ENCODE measurements at places on chromosomes 4 and X.

DNA sequence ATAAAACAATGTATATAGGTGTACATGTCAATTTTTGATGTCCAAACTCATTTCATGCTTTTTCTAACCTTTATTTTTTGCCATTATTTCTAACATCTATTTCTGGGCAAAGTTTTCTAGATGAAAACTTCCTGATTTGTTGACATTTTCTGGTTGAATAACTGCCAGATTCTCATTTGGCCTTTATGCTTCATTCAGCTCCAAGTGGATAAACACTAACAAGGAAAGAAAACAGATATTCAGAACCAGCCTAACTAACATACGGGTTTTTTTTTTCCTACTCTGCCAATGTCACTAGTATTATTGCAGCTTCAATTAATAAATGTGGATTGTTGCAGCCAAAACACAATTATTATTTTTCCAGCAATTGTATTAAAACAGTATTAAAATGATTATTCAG is 50.9 kb upstream of the RAP1GDS1 start:
- DNase-seq = no peak

- DNase-seq = peak; percentile 5
Measured at GRCh38 chr4:32243926-32244325, 1523.8 kb downstream of the PCDH7 start.

GRCh38 chrX:132615391-132616131 is 126.7 kb upstream of the MBNL3 start:
- DNase-seq = peak; percentile 24

DNA sequence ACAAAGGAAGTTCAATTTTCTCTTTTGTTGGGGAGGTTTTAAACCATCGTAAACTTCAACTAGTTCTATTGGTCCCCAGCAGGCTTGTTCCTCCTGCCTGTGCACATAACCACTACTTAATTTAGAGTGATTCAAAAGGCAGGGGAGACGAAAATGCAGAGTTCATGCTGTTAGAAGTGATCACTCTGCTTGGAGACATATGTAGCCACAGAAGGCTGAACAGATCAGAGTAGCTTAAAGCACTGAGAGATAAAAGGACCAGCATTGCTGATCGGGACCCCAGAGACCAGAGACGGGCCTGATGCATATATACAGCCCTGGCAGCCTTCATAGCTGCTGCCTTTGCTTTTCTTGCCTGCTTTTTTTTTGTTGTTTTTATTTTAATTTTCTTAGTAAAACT is 662.0 kb upstream of the CPEB2 start:
- DNase-seq = no peak

GRCh38 chr4:162485486-162485885 is 321.7 kb upstream of the FSTL5 start:
- no peak for DNase-seq

DNA sequence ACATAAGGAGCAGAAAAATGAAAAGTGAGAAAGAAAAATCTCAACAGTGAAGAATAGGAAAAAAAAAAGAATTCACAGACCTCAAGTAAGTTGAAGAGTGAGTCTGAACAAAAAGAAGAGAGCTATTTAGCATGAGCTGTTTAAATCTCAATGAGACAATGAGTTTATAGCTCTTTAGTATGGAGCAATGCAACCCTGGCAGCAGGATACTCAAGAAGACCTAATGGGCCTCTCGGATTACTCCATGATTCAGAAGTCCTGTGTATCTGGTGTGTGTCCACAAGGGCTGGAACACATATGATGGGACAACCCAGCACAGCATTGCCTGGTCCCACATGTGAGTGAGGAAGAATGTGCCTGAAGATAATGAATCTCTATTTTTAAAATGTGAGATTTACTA is 563.1 kb upstream of the INTU start:
- DNase-seq = no peak

- no peak for DNase-seq
Measured at GRCh38 chrX:150459196-150459595, 96.1 kb downstream of the MAMLD1 start.

GRCh38 chr4:4995103-4995907 is 24.0 kb downstream of the CYTL1 start:
- DNase-seq = peak; percentile 88

DNA sequence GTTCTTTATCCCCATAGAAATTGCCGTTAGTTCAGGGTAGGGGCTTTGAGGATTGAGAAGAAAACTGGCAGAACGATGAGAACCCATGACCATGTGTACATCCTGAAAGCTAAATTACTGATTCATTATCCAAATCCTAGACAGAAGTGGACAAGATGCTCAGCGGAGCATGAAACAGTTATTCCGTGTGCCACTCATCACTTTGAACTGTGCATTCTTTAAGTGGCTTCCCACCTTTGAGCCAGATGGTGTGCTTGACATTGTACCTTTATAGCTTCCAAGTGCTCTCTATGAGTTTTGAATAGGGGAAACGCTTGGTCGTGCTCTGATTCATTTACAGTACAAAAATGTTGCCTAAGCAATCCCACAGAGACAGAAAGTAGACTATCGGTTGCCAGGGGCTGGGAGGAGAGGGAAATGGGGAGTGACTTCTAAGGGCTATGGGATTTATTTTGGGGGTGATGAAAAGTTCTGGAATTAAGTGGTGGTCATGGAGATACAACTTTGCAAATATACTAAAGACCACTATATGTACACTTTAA is 100.0 kb downstream of the DOCK11 start:
- DNase-seq = peak; percentile 17

DNA sequence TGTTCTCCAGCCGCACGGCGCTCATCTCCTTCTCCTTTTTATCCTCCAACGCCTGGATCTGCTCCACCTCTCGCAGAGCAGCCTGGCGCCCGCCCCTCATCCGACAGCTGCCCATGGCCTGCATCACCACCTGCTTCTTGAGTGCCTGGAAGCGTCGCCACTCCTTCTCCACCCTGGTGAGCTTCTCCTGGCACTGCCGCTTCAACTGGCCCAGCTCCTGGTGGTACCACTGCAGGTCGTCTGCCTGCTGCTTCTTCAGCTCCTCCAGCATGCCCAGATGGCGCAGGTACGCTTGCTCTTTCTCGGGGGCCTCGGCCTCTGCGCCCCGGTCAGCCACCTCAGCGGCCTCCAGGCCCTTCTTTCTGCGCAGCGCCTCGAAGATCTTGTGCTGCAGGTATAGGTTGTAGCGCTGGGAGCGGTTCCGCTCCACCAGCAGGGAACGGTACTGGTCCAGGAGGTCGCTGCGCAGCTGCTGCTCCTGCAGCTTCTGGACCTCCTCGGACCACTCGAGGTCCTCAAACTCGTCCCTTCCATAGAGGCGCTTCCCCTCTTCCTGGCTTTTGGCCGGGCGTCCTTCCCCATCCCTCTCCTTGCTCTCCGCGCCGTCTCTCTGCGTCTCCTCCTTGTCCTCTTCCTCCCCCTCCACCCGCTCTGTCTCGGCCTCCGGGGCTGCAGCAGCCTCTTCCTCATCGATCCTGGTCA is 1.2 kb upstream of the TADA2B start:
- peak; percentile 64 for DNase-seq

DNA sequence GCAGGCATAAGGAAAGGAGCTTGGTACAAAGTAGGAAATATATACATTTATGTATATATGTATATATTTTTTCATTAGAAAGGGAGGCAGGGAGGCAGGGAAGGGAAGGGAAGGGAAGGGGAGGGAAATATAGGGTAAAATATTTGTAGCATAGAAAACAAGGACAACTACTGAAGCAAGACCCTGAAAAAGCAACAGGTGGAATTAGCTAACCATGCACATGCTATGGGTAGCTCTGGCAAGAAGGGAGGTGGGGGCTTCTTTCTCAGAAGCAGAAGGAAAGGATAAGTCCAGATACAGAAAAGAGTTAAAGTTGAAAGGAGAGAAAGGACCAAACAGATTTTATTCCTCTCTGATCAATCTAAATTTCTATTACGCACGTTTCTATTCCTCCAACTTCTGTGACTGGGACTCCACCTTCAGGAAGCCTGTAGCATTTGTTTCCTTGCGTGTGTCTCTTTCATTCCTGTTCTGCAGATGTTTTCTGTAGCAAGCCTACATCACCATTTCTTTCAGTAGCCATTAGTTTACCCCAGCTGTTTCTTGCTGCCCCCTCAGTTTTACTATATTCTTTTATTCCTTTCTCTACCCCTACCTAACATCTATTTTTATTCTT is 82.9 kb downstream of the OR13H1 start:
- no peak for DNase-seq

DNA sequence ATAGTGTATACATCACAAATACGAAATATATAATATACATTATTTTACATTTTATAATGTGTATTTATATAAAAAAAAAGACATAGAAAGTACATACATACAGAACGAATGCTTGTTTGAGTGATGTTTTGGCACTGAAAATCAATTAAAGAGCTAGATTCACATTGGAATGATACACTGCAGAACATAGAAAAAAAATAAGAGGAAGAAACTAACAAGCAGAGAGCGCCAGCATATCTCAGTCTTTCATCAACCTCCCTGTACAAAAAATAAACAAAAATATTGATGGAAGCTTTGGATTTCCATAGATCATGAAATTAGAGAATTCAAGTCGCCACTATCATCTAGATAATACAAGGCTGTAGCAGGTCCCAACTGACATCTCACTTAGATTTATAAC is 420.6 kb downstream of the CENPC start:
- no peak for DNase-seq

DNA sequence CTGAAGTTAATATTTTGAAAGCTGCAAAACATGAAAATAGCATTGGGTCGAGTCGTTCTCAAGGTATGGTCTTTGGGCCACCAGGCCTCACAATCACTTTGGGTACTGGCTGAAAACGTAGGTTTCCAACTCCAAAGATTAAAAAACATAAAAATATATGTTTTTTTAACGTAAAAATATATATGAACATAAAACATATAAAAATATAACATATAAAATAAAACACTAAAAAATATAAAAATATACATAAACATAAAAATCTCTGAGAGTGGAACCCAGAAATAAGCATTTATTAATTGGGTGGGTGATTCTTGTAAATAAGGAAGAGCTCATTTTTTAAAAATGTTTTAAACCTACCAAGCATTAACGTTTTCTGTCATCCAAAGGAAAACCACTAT is 666 bp upstream of the PDS5A start:
- DNase-seq = no peak

- DNase-seq = peak; percentile 64
Measured at GRCh38 chrX:110418316-110419235, 59.9 kb downstream of the RTL9 start.

DNA sequence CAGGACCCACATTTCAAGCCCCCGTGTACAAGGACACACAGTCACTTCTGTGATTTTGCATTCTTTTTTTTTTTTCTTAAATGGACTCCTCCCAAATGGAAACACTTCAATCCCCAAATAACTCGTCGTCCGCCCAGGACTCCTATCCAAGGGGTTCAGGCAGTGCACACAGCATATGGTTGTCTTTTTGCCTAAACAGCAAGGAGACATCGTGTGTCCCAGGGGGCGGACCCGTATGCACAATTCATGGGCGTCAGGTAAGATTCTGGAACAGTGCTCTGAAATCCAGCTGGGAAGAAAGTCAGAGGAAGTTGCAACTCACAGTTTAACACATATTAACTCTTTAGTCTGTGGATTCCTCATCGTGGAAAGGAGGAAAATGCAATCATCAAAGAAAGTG is 231.3 kb downstream of the SHOX start:
- no peak for DNase-seq

DNA sequence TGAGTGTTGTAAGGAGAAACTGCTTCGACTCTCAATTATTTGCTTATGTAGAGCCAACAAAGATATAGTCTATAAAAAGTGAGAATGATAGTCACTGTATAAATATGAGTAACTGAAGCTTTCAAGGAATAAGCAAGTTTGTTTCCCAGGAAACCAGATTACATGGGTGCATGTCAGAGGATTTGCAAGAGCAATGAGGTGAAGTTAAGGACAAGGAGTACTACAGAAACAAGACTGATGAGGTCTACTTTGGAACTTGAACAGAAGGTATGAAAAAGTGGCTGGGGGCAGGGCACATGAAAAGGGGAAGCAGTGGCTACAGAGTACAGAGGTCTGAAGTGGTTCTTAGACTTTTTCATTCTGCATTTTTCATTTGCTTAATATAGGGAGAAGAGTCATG is 321.0 kb upstream of the CXXC4 start:
- DNase-seq = no peak

DNA sequence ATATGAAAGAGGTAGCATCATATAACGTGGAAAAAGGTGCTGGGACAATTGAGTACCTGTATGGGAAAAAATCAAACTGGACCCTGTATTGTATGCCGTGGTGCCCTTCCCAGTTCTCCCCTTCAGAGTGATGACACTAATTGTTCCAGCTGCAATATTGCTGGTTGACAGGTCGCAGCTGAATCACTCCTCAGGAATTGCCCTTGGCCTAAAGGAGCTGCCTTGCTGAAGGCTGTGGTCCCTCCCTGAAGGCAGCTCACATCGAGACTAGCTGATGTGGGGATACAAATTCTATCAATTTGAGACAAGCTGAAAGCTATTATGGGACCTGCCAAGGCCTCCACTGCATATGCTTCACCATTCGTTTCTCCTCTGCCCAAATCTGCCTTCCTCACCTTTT is 39.3 kb upstream of the CXCL8 start:
- no peak for DNase-seq

DNA sequence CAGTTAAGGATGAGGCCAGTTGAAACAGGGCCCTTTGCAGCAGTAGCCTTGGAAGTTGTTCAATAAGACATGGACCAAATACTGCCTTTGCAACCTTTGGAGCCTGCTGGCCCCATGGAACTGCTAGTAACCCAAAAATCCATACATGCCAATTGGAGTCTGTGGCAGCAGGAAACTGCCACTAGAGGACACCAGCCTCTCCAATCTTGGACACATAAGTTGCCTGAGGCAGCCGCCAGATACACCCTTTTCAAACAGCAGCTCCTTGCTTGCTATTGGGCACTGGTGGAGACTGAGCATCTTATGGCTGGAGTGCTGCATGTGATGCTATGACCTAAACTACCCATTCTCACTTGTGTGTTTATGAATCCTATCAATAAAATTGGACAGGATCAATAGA is 14.8 kb upstream of the LAP3 start:
- DNase-seq = no peak

DNA sequence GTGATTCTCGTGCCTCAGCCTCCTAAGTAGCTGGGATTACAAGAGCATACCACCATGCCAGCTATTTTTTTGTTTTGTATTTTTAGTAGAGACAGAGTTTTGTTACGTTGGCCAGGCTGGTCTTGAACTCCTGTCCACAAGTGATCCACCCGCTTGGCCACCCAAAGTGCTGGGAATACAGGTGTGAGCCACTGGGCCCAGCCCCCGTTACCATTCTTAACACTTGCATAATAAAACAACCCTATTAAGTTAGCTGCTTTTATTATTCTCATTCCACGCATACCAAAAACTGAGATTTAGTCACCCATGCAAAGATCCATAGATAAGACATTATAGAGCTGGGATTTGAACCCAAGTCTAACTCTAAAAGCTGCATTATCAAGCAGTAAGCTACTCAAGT is 6.0 kb upstream of the TEX13A start:
- no peak for DNase-seq

DNA sequence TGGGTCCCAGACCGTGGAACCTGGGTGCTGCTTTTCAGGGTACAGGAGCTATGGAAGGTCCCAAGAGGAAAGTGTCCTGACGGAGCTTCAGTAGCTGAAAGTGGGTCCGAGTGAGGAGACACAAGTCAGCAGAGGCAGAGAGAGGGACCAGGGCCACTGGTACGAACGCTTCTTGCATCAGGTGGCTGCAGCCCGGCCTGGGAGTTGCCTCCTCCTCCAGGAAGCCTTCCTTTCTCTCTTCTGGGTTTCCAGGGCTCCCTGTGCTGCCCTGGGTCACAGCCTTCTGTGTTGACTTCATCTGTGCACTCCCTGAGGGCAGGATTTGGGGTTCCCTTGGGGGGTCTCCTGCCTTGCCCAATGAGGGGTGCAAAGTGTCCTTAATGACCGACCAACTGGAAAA is 94.5 kb downstream of the SORCS2 start:
- DNase-seq = no peak

Measured in eye (tissue), 1 donor.